ENCODE measurements at places on chromosomes 2 and 18. TPM values are rescaled to one million over a fixed set of nuclear protein-coding genes. Genes with fewer than 3 reads are reported as not detected.

- H3K36me3 ChIP-seq: no peaks in the 10 kb centered on the region
- no peak overlapping the region for H3K4me3 ChIP-seq
- no peak overlapping the region for H3K27ac ChIP-seq
- no peak for DNase-seq
- H3K27me3 ChIP-seq: no peaks in the 10 kb centered on the region
Observed at GRCh38 chr2:84980263-84980983, 9.5 kb downstream of the KCMF1 start.

DNA sequence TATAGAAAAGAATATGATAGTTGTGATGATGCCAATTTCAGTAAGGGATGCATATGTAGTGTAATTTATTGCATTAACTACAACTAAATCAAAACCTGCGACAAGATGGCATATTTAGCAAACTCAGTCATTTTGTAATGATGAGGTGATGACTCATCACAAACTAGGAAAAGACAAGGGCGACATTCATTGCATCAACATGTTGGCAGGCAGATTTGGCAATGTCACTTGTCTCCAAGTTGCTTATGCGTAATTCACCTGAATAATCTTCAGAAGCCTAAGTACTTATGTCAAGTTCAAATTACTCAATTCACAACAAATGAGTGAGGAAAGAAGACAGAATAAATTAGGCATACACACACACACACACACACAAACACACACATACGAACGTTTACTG, 273.2 kb upstream of the RGPD4 start:
- H3K36me3 ChIP-seq: no peaks in the 10 kb centered on the region
- H3K4me1 ChIP-seq: no peaks in the 10 kb centered on the region
- H3K4me3 ChIP-seq: no peak overlapping the region

UGT1A8 gene
- not detected for total RNA-seq

DNA sequence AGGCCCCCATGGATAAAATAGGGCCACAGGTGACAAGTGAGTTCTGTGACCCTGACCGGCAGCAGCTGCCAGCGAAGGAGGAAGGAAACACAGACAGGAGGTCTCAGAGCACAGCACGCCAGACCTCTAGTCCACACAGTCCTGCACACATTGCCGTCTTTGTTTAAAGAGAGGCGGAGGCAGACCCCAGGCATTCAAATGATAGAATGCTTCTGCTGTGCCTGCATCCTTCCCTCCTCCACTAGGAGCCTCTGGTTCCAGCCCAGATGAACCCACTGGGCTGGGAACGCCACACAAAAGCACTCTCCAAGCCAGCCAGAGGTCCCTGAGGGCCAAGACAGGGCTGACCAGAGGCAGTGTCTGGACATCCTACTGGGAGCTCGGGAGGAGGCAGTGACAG, 118.7 kb downstream of the KLHL29 start:
- H3K27me3 ChIP-seq: no peaks in the 10 kb centered on the region
- no peak overlapping the region for H3K27ac ChIP-seq
- no peaks in the 10 kb centered on the region for H3K4me1 ChIP-seq
- no peaks in the 10 kb centered on the region for H3K36me3 ChIP-seq
- H3K4me3 ChIP-seq: no peak overlapping the region
- no peak for DNase-seq

GRCh38 chr2:157271590-157272203, 14.2 kb downstream of the GALNT5 start:
- H3K27me3 ChIP-seq: no peaks in the 10 kb centered on the region
- H3K4me1 ChIP-seq: no peaks in the 10 kb centered on the region
- no peak overlapping the region for H3K4me3 ChIP-seq
- no peak overlapping the region for H3K27ac ChIP-seq

Data from CD8-positive, alpha-beta memory T cell (primary cell).